ENCODE measurements at places on chromosomes 5 and 9.

- no peak for DNase-seq
These were observed 92.9 kb upstream of the CLINT1 start for GRCh38 chr5:157951673-157952373.

DNA sequence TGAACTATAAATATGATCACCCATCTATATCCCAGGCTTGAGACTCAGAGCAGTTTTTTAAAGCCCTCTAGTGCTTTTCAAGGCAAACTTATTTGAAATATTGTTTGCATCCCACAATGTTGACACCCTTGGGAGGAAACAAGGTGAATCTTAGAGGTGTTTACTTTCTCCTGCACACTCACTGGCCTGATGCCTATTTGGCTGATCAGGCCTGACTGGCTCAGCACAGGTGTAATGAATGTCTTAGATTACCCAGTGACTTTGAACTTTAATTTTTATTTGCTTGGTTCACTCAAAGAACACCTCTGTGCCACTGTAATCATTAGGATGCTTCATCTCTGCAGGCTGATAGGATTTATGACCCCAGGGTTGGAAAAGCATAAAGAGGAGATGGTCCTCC lies 158.3 kb downstream of the KCTD16 start:
- no peak for DNase-seq

DNA sequence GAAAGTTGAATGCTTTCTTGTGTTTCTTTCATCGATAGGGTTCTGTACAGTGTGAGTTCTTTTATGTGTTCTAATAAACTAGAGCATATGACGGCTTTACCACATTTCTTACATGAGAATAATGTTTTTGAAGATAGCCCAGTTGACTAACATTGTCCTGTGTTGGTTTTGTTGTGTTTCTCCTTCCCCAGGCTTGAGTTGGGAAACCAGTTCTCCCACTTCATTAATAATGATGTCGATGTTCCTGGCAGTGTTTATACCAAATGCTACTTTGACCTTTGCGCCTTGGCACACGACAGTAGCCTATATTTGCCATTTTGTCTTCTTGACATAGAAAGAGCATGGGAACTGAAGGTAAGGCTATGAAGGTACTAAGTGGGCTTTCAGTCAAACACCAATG lies 14.4 kb upstream of the ZNF782 start:
- peak; percentile 5 for DNase-seq

DNA sequence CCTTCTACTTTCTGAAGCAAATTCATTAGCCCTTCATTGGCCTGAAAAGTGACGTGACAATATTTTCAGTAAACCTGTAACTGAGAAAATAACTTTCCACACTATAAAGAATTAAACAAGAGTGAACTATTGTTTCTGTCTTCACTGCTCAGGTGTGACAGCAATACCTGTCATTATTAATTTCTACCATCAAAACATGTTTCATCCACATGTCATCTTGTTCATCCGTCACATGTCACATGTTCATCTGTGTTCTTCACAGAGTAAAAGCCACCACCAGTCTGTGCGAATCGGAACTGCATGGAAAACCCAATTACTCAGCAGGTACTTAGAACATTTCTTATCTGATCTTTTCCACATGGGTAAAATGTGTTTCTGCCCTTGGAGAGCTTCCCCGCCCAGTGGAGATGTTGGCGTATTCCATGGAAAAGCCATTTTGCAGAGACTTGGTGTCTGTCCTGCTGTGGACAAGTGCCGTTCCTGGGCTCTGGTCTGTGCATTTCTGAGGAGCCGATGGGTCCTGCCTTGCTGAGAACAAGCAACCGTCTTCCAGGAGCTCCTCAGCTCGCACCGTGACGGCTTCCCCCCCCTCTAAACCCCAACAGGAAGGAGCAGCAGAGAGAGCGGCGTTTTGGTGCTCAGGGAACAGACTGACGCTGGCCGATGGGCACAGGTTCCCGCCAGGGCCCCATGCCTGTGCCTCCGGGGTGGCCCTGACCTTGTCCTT lies 10.6 kb upstream of the EXOC3 start:
- DNase-seq = no peak

DNA sequence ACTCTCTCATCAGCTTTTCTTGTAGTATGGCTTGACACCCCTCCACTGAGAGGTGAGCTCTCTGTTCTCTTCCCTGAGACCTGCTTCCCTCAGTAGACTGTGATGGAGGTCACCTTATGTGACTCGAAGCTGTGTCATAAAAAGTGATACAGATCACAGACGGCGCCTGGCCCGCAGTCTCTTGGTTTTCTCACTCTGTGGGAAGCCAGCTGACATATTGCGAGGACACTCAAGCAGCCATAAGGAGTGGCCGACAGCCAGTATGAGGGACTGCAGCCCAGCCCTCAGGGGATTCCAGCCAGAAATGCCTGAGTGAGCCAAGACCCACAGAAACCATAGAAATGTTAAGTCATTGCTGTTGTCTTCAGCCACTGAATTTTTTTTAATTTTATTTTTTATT lies 38.0 kb downstream of the GADD45G start:
- no peak for DNase-seq
